A172 (cell line): ENCODE measurements at places on chromosomes 1 and 21. TPM values are rescaled to one million over a fixed set of nuclear protein-coding genes. Genes with fewer than 3 reads are reported as not detected.

Gene BGLAP
- 0.34 and 2.3 TPM in 2 replicates for total RNA-seq

DNA sequence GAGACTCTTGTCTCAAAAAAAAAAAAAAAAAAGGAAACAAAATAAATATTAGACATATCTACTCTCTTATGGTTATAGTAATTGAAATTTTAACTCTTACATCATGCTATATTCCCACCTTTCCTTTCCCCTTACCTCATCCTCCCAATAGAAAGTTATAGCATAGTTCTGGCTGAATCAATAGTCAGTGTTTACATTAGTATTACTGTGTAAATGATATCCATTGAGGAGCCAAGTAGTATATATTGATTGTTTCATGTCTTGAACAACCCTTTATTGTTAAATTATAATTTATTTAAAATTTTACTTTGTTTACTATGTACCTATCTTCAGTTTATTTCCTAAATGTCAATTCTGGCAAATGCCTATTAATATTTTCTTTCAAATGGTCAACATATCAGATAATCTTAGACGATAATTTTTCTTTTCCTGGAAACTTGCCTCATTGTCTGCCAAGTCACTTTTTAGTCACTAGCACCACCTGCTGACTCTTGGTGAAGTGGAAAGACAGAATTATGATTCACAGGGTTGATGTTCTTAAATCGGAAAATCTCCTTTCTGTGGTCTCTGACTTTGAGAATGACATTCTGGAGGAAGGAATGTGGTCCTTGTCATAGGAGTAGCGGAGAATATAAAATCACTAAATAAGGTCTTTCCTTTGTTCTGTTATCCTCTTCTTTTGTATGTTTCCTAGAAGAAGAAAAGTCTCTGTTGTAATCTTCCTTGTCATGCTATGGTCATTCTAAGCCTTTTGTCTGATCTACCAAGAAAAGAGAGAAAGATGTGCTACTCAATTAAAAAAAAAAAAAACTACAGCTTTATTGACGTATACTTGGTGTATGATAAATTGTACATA lies 8.6 kb downstream of the HJV start:
- DNase-seq = peak; percentile 87

DNA sequence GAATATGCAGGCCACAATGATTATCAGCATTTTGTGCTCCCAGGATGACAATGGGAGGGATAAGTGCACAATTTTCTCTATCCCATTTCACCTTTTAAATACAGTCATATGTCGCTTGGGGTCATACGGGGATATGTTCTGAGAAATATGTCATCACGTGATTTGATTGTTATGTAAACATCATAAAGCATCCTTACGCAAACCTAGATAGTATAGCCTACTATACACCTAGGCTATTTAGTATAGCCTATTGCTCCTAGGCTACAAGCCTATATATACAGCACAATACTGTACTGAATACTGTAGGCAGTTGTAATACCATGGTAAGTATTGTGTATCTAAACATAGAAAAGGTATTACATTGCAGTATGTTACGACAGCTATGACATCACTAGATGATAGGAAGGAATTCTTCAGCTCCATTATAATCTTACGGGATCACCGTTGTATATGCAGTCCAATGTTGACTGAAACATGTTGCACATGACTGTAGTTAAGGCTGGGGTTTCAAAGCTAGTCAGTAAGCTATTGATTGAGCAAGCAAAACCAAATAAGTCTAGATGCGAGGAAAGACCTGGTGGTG lies 18.9 kb downstream of the RUSC1 start:
- DNase-seq = no peak

GRCh38 chr1:236540813-236541465 lies 17.2 kb downstream of the LGALS8 start:
- no peak for DNase-seq

GRCh38 chr1:111512132-111512889 lies 8.9 kb upstream of the ADORA3 start:
- DNase-seq = no peak

Gene PLPPR4
- total RNA-seq = 0.29 and 0.57 TPM in 2 replicates

GRCh38 chr21:45981151-45982091 lies at the start of gene COL6A1:
Gene COL6A1 (plus strand): TSS chr21:45981770. CDS start chr21:45981851, 81 bp downstream.
- peak; percentile 77 for DNase-seq

- DNase-seq = no peak
Observed at GRCh38 chr1:186834399-186834958, 5.7 kb downstream of the PLA2G4A start.

Gene KANK4
- 0.09 TPM in 1 of 2 replicates, not detected in the other for total RNA-seq

DNA sequence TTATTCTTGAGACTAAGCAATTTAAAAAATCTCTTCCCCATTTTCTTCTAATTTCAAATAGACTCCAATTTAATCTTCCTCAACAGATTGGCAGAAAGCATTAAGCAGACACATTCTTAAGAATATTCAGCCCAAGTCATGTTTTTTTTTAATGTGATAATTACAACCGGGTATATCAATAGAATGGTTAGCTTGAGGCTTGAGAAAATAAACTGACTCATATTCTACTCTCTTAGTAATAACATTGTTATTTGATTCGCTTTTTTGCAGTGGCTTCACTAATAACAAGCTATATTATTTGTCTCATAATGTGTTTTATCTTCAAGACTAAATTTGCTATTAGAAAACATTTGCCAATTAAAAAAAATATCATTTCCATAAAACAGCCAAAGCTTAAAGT lies 488.6 kb upstream of the RGS18 start:
- DNase-seq = peak; percentile 49

DNA sequence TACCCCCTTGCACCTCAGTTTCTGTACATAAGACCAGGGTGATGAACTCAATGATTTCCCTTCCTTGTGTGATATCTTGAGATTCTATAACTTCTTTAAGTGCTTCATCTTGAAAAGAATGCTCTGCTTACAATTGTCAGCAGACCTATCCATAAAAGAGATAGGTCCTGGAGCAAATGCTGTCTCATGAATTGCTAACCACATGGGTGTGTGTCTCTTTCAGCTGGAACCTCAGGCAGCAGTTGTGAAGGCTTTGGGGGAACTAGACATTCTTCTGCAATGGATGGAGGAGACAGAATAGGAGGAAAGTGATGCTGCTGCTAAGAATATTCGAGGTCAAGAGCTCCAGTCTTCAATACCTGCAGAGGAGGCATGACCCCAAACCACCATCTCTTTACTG lies 2.8 kb downstream of the IL20 start:
- DNase-seq = no peak
